ENCODE measurements at places on chromosomes 11 and 22.

GRCh38 chr11:106523921-106524320, 446.5 kb downstream of the AASDHPPT start:
- DNase-seq: no peak

DNA sequence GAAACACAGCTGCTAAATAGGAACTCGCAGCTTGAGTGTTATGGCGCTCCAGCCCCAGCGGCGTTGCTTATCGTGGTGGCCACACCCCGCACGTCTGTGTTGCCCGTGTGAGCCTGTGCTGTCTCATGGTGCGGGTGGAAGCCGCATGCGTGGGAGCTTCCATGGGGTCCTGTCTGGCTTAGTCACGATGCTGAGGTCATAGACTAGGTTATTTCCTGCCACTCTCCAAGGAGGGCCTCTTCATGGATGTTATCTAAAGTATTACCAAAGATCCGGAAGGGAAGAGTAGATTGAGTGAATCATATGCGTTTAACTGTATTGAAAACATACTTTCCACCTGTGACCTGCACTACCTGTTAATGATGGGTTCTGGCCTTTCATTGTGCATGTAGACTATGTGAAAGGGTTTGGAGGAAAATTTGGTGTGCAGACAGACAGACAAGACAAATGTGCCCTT, 21.7 kb downstream of the CTTN start:
- no peak for DNase-seq

DNA sequence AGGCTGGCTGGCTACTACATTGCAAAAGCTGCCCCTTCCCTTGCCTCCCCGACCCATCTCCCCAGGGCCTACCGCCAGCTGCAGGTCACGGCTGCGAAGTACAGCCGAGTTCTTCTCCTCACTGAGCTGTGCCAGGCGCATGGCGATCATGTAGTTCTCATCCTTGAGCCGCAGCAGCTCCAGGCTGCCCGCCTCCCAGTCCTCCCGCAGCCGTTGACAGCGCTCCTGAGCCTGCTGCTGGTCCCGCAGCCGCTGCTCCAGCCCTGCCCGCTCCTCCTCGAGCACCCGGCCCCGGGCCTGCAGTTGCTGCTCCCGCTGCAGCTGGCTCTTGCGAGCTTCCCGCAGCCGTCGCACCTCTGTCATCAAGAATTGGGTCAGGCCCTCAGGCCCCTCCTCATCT, 3.3 kb downstream of the CARD10 start:
- no peak for DNase-seq

GRCh38 chr11:123308077-123308476, 113.0 kb upstream of the CLMP start:
- DNase-seq: no peak

GRCh38 chr11:64870176-64870892, 8.1 kb downstream of the EHD1 start:
- no peak for DNase-seq

DNA sequence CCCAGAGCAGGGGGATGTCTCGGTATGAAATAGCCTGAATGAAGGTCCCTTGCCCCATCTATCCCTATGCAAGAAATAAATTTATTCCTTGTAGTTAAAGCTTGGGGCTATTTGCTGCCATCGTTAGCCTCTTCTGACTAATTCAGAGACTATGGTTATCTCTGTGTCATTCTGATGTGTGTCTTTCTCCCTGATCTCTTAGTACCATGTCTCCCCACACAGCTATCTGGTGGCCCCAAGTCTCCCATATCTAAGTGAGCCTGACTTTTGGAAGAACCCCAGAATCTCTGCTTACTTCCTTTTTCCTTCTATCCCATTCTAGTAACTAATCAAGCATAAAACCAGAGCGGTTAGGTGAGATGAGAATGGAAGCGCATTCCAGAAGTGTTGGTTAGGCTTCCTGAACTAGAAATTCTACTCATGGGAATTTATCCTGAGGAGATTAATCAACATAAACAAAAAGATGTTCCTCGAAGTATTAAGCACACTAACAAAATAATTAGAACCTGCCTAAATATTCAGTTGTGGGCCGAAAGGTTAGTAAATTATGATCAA, 71.4 kb upstream of the BMAL1 start:
- DNase-seq: no peak

DNA sequence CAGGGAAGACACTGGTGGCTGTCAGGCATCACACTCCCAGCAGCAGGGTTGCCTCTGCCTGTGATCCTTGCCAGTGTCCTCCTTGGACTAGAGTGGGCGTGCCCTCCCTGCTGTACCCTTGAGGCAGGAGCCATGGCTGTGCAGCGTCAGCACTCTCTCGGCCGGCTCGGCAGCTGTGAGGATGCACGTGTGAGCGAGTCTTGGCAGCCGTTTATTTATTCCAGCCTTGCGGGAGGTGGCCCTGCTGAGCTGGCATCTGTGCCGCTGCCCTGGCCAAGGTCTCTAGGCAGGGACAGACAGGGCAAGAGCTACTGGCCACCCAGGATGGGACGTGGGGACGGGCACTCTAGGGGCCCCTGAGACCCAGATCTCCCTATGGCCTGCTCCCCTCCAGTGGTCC, 33.9 kb downstream of the TSPAN4 start:
- DNase-seq: no peak

DNA sequence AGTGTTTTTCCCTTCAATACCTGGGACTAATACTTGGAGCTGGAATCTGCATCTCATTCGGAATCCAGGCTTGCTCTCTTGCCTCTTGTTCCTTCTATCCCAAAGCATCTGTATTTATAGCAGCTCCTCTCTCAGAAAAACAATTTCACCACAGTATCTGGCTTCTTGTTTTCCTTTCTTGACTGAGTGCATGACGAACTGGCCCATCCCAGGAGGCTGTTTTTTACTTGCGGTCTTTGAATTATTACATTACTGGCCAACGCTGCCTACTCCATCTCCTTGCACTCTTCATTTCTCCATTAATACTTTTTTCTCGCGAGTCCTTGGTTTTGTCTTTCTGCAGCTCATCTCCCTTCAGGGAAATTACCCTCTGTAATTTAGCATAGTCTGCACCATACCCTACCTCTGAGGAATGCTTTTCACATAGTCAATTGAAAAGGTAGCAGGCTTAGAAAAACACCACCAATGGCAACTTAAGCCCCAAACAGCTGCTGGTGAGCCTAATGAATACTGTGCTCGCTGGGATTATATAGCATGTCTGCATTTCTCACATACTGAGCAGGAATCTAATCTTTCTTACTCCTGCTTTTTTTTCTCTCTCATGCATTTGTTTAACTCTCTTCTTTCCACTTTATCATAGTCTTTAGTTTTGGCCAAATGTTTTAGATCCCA, 277.4 kb upstream of the SESN3 start:
- DNase-seq: no peak

DNA sequence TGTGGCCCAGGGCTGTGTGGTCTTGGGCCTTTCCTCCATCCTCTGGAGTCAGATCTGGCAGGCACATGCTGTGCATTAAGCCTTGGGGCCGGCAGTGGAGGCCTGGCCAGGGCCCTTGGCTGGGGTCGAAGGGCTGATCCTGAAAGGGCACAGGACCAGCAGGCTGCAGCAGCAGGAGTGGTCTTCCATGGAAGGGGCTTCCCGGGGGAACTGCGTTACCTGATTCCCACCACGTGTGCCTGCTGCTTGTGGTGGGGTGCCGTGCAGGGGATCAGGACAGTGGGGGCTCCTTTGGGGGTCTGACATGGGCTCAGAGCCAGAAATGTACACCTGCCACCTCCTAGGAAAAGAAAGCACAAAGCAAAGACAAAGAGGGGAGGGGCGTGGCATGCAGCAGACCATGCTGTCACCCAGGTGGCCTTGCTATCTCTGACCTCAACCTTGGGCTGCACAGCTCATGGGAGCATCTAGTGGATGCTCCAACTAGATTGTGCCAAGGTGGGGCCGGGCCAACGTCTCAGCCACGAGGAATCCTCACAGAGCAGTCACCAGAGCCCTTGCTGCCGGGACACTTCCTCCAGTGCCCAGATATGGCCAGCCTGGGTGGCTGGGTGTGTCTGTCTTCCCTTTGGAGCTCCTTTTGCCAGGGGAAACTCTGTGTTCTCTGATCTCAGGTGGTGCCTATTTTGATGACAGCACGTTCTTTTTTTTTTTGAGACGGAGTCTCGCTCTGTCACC, 17.9 kb upstream of the YPEL1 start:
- DNase-seq: no peak

- no peak for DNase-seq
Observed at GRCh38 chr22:19687561-19688300, 26.6 kb upstream of the SEPTIN5 start.

GRCh38 chr11:93740730-93741093, 583 bp downstream of the TAF1D start:
- DNase-seq: peak; percentile 35

- DNase-seq: no peak
Observed at GRCh38 chr11:122804796-122805195, 33.5 kb upstream of the CRTAM start.

GRCh38 chr11:70761908-70762337, 363.6 kb downstream of the CTTN start:
- no peak for DNase-seq

DNA sequence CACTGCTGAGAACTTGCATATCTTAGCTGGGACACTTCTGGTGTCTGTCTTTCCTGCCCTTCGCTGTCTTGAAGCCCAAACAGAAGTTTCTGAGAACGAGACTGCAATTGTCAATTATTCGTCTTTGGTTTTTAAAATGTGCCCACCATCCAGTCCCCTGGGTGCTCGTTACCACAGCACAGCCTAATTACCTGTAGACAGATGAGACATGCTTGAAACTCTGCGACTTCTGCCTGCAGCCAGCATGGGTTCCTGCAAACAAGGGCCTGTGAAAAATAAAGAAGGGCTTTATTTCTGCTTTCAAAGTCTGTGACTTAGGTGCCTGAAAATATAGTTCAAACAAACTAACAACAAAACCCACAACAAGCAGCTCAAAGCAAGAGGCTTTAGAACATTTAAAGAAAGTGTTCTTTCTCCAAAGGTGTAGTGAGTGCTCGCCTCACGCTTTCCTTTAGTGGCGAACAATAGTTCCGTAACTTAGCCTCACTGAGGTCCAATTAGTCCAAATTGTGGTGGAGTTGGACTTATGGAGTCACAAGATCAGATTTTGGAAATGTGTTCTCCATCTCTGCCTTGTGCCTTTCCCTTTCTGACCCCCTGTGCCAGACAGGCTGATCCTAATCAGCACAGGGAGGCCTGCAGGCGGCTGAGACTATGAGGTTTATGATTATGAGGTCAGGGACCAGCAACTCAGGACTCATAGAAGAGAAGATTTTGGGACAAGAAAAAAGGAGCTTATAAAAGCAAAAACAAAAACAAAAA, 20.4 kb upstream of the GRAMD1B start:
- no peak for DNase-seq

DNA sequence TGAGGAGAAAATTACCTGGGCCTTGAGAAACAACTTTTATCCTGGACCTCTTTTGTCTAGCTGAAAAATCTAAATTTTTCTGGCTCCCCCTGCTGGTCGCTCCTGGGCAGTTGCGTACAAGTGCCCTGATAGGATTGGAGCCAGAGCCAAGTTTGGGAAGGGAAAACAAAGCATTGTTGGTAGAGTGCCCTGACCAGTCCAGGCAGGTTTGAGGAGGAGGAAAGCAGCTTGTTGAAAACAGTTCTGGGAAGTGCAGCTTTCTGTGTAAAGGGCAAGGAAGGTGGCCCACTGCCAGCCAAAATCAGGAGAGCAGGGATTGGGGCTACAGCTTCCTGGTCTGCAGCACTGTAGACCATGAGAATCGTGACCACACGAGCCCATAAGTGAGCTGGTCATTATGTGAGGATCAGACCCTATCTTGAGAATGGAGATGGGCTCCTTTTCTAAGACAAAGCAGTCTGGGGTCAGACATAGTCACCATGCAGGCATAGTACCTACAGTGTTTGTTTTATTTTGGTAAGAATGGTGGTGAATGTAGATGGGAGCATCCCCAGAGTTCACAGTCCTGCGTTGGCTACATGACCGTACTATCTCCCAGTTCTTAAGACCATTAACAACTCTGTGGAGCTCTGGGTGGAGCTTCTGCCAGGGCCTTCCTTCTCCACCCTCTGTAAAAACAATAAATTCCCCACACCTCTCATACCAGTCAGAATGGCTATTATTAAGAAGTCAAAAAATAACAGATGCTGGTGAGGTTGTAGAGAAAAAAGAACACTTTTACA, 21.3 kb upstream of the PIK3IP1 start:
- DNase-seq: no peak

DNA sequence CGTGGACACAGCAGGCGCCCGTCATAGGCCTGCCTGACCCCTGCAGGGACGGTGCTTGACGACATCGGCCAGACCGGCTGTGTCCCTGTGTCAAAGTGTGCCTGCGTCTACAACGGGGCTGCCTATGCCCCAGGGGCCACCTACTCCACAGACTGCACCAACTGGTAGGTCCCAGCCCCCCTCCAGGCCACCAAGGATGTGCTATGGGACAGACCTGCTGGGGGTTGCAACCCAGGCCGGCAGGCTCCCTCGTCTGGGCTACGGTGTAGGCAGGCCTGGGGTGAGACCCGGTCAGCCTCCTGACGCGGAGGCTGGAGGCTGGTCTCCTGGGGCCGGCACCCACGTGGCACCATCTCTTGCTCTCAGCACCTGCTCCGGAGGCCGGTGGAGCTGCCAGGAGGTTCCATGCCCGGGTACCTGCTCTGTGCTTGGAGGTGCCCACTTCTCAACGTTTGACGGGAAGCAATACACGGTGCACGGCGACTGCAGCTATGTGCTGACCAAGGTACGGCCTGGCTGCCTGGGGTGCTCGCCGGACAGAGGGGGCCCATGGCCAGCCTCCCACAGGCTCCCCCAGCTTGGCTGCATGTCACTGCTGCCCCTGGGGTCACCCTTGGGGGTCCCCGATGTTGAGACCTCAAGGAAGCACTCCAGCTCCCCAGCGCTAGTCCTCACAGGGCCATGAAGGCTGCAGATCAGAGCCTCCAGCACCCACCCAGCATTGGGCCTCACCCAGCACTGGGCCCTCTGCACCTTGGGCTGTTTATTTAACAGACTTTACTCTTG, 7.7 kb downstream of the MUC5AC start:
- DNase-seq: no peak

- DNase-seq: no peak
Observed at GRCh38 chr11:80868831-80869230, 1428.0 kb upstream of the TENM4 start.

DNA sequence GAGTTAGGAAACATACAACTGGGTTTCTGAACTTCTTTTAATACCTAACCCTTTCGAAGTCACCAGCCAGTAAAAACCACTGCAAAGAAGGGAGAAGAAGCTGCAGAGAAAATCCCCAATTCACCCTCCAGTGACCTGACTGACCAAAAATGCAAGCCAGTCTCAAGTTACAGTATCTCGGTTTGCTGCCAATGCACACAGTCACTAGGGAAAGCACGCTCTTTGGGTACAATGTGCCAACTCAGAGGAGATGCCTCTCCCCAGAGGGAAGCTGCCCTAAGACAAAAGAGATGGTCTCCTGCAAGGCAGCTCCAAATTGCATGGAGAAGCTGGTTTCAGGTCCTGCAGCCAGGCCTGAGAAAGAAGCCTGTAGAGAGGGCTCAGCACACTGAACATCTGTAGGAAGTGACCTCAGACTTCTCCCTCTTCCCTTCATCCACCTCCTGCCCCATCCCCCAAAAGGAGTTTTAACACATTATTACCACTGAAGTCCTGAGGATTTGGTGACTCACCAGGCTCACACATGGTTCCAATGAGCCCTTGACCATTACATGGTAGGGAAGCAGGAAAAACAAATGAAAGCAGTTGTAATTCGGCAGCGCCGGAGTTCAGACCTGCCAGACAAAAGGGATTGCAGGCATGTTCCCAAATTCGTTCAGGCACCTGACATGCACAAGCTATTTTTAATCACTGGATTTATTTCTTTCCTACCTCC, 90.1 kb downstream of the ETS1 start:
- no peak for DNase-seq

GRCh38 chr11:77211040-77211451, 83.0 kb downstream of the MYO7A start:
- DNase-seq: no peak
